CD4-positive, alpha-beta T cell treated with Interleukin-6 for 4 hours (primary cell): ENCODE measurements at places on chromosomes 5 and 9.
A peak's percentile ranks its signal among the peaks of the same experiment; 100 is the strongest.

DNA sequence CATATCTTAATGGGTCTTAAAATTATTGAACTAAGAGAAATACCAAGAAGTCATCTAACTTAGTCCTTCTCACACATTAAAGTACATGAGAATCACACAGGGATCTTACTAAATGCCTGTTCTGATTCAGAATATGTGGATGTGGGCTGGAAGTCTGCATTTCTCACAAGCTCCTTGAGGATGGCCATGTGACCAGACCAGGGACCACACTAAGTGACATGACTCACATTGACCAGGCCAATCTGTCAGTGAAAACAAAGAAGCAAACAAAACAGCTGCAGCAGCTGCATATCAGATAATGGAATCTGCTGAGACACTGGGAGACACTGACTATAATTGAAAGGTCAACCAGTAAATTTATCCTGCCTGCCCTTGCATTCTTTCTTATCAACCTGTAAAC lies 110.5 kb downstream of the ADAMTS12 start:
- DNase-seq = no peak

GRCh38 chr9:29637471-29638237 lies 2064.4 kb upstream of the C9orf72 start:
- no peak for DNase-seq

GRCh38 chr9:78707080-78707479 lies 410.2 kb downstream of the PSAT1 start:
- no peak for DNase-seq

DNA sequence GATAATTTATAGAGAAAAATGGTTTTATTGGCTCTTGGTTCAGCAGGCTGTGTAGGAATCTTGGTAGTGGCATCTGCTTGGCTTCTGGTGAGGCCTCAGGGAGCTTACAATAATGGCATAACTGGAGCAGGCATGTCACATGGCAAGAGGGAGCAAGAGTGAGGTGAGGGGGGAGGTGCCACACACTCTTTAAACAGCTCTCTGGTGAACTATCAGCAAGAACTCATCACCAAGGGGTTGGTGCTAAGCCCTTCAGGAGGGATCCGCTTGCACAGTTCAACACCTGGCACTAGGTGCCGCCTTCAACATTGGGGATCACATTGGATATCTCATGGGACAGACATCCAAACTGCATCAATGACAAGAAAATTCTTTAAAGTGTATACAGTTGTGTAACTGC lies 10.5 kb downstream of the GPBP1 start:
- no peak for DNase-seq

DNA sequence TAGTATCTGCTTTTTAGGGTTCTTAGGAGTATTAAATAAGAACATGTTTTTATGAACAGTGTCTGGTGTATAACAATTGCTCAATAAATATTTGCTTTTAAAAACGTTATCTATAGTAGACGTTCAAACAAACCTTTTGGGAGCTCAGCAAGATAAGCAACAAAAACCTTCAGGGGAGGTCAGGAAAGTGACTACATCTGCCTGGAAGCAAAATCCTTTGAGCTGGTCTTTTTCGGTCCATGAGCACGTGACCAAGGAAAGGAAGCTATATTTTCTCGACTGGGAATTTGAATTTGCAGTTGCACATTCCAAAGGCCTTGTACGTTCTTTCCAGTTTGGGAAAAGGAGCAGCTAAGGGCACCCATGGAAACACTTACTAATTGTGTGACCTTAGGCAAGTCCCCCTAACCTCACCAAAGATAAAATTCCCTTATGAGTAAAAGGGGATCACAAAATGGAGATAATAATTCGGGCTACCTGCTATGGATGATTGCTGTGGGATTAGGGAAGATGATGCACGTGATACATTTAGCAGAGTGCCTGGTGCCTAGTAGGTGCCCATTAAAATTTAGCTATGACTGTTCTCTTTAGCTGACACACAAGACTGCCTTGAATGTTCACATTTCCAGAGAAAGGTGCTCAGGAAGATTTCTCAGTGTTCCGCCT lies 45.4 kb downstream of the PTTG1 start:
- no peak for DNase-seq

- DNase-seq = no peak
Observed at GRCh38 chr9:137367506-137368430, 55.2 kb downstream of the EXD3 start.

DNA sequence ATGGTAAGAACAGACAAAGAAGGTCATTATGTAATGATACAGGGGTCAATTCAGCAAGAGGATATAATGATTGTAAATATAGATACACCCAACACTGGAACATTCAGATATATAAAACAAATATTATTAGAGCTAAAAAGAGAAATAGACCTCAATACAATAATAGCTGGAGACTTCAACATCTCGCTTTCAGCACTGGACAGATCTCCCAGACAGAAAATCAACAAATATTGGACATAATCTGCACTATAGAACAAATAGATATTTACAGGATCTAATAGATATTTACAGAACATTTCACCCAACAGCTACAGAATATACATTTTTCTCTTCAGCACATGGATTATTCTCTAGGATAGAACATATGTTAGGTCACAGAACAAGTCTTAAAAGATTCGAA lies 190.6 kb upstream of the RFX3 start:
- DNase-seq = no peak

GRCh38 chr5:154723740-154724505 lies 31.3 kb upstream of the LARP1 start:
- DNase-seq = no peak

GRCh38 chr9:76737154-76737902 lies 26.9 kb upstream of the PCA3 start:
- DNase-seq = no peak

GRCh38 chr5:53335115-53335514 lies 145.3 kb upstream of the FST start:
- no peak for DNase-seq

- no peak for DNase-seq
Observed at GRCh38 chr9:84997472-84997871, 327.9 kb downstream of the NTRK2 start.

- no peak for DNase-seq
Observed at GRCh38 chr9:109506097-109506712, 8.1 kb upstream of the PTPN3 start.

DNA sequence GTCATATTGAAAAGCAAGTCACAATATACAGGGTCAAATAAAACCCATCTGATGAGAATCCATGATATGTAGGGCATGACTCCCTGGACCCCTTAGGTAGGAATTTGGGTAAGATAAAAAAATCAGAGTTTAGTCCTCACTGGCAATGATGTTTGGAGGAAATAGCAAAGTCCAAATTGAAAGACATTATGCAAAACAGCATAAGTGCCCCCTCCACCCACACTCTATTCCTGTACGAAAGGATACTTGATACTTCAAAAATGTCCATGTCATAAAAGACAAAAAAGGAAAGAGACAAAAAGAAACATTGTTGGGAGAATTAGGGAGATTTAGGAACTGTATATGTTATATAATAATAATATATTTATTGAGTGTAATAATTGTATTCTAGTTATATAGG lies 96.1 kb upstream of the RASGRF2 start:
- DNase-seq = no peak

GRCh38 chr5:170338933-170339779 lies 41.6 kb upstream of the LCP2 start:
- peak; percentile 81 for DNase-seq

DNA sequence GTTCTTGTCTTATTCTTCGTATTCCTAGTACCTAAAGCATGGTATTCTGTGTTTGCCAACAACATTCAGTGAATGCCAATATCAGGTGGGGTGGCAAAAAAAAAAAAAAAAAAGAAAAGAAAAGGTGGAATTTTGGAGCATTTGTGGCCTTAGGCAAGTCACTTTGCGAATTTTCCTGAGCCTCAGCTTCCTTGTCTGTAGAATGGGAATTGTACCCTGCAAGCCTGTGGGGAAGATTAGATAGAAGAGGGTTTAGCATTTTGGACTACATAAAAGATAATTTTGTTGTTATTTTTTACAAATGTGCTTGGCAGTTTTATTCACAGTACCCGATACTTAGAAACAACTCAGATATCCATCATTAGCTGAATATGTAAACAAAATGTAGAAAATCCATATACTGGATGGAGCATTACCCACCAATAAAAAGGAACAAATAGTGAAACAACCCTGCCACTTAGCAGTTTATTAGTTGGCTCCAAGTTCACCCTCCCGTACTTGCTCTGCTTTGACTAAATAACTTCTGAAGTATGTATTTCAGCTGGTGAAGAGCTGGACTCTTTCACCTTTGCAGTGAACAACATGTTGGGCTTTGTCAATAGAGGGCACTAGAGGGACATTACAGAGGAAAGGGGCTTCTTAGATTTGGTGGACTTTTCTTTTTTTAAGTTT lies 13.6 kb downstream of the UBE2D2 start:
- peak; percentile 29 for DNase-seq

DNA sequence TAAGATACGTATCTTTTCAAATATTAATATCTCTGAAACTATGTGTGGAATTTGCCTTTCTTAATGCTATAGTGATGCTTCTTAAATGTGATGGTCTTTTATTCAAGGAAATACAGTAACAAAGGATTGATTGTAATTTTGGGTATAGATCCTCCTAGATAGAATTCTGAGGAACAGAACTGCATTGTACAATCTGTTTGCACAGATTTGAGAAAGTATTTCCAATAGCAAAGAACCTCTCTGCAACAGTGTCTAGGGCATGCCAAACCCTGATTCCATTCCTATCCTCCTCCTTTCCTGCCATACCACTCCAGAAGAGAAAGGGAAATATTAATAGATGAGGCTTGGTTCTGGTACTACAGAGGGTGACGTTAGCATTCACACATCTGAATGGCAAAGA lies 10.4 kb downstream of the SMIM15 start:
- no peak for DNase-seq

DNA sequence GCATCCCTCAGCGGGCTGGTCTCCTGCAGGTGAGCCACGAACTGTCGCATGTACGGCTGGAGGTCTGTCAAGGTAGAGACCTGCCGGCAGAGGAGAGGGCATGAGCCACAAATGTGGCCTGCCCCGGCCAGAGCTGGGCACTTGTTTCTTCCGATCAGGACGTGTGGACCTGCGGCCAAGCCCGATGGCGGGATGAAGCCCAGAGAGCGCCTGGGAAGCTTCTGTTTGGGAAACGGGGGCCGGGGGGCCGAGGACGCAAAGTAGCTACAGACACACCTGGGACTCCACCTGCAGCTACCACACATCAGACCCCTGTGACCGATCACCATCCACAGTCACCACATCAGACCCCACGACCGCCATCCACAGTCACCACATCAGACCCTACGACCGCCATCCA lies 22.7 kb downstream of the TERT start:
- no peak for DNase-seq
